Mucosa of gallbladder (tissue), 1 donor: ENCODE measurements at places on chromosomes 7 and 10.

DNA sequence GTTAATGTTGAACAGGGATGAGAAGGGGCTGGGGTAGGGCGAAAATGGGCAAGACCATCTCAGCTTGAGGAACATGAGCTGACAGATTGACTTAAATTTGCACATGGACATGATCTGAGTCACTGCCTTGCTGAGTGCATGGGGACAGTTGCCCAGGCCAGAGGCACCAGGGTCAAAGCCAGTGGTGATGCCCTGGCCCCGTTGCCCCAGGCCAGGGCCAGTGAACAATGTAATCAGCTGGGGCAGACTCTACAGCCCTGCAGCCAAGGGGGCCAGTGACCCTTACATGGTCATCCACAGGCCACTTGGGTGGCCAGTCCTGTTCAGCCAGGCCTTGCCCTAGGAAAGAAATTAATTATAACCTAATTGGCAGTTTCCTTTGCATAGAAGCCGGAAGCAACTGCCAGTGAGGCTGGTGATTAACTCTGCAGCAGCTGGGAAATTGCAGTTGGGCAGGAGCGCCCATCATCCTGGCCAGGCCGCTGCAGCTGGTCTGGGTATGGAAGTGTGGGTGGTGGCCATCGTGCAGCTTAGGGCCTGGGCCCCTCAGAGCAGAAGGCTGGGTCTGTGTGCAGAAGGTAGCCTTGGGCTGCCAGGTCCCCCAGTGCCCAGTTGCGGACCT is 9.6 kb downstream of the RET start:
- no peak for DNase-seq

DNA sequence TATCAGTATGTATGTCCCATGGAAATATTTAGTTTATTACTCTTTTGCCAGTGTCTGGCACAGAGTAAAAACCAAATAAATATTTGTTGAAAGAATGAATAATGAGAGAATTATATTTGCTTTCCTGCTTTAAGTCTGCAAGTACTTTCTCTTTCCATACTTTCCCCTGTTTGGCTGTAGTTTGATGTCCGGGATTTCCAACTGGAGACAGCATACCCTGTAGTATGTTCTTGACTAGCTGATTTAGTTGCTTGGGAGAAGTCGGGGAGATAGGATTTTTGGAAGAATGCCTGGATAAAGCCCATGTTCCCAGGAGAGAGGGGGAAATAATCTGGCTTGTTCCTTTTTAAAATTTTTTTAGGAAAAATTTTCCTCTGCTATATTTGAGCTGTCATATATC is 516.1 kb downstream of the CCSER2 start:
- no peak for DNase-seq

DNA sequence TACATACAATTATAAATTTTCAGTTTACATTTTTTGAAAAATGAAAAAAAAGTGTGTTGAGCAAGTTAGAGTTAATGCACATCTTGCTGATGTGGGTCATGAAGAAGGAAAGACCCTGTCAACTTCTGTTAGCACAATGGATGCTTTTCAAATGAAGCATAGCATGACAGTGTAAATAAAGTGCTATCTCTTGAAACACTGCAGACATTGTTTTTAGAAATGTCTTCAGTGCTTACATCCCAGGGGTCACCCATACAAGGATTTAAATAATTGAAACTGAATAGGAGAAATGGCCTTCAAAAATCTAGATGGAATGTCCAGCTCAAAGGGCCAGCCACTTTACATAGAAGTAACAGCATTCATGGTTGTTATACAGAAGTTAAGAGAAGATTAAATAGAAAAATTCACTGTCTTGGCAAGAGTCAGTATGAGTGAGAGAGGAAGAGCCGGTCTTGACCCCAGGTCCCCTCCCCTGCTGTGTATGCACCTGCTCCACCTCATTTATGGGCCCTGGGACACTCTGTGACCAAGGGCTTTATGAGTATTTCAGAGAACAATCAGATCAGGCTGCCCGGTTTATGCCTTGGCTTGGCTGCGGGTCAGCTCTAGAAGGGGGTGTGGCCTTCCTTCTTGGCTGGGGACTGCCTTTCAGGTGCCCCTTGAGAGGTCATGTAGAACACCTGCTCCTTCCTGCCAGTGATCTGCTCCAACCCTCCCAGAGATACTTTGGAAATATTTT is 237.7 kb upstream of the TMEM72 start:
- no peak for DNase-seq

GRCh38 chr7:30286749-30287148 is 2.4 kb downstream of the ZNRF2 start:
- no peak for DNase-seq

GRCh38 chr7:54933643-54934042 is 85.2 kb upstream of the EGFR start:
- DNase-seq: no peak

DNA sequence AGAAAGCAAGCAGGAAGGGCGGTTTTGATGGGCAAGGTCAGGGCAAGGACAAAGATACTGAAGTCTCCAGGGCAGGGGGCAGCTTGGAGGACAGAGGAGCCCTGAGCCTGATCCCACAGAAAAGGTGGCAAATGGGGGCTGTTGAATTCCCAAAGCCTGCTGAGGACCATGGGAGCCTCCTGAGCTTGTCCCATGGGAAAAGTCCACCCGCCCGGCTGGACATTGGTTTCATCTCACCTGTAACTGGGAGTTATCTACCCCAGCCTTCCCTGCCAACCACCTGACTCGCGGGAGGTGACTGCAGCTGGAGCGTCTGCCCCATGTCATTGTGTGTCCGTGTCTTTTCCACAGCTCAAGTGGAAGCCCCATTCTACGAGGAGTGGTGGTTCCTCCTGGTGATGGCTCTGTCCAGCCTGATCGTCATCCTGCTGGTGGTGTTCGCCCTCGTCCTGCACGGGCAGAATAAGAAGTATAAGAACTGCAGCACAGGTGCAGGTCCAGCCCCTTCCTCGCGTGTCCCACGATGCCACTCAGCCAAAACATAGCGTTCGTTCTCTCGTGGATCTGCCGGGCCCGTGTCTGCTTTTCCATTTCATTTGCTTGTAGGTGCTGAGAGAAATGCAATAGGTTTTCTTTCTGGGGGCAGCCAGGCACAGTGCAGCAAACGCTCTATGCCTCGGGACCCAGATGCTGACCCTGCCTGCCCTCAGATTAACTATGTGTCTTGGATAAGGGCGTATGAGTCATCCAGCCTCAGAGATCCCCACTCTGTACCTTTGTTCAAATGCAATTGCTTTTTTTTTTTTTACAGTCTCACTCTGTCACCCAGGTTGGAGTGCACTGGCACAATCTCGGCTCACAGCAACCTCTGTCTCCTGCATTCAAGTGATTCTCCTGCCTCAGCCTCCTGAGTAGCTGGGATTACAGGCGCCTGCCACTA is 444.5 kb upstream of the FOXK1 start:
- DNase-seq: no peak

- no peak for DNase-seq
Observed at GRCh38 chr7:139683137-139683921, 94.5 kb downstream of the HIPK2 start.

- DNase-seq: no peak
Observed at GRCh38 chr7:68185631-68186456, 1189.2 kb downstream of the TYW1 start.

- DNase-seq: peak; percentile 62
Observed at GRCh38 chr7:123865517-123866117, 20.6 kb downstream of the HYAL4 start.

DNA sequence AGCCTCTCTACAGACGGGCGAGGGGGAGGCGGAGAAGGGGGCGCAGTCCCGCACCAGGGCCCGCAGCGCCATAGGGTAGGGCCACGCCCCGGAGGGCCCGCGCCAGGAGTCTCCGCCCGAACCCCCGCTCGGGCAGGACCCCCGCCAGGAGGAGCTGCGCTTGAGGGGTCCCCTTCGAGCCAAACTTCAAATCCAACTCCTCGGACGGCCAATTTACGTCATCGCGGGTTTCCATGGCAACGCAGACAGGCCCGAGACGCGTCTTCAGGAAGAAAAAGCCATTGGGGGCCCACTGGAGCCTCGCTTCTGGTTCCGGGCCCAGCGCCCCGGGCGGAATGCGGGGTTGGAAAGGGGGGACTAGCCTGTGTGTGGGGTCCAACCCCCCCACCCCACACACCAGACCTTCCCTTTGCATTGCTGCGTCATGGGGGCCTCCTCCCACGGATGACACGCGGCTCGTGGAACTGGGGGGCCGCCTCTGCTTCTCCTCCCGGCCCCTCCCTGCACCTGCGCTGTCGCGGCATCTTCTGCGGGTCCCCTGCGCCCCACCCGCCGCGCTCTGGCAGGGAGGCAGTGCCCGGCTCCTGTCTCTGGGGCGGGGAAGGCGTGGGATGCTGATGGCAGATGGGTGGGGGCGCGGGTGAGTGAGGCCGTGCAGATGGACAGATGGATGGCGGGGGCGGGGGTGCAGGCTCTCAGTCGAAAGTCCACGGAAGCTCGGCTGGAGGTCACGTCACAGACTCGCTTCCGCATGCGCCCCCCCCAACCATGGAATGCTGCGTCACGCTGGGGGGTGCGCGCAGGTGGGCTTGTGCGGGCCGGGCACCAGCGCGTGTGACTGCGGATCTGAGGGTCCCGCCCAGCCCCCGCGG is 1.2 kb downstream of the CALY start:
- DNase-seq: peak; percentile 60

DNA sequence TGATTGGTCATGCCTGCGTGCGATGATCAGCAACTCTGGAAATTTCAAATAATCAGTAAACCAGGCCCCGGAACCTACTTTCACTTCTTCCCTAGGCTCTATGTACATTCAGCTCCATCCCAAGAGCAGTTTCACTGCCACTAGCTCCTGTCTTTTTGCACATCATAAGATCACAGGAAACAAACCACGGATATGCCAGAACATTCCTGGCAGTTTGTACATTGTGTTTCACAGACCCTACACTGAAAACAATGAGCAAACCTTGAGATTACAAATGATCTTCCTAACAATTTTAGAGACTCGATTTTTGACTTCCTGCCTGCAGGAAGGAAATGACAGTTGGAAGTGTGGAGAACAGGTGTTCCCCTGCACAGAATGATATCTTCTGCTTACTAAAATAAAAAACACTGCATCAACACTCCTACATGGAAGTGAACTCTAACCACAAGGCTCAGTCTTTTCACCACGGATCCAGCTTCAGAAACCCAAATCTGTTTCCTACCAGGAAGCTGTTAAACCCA is 7.6 kb upstream of the TMEM236 start:
- DNase-seq: no peak

DNA sequence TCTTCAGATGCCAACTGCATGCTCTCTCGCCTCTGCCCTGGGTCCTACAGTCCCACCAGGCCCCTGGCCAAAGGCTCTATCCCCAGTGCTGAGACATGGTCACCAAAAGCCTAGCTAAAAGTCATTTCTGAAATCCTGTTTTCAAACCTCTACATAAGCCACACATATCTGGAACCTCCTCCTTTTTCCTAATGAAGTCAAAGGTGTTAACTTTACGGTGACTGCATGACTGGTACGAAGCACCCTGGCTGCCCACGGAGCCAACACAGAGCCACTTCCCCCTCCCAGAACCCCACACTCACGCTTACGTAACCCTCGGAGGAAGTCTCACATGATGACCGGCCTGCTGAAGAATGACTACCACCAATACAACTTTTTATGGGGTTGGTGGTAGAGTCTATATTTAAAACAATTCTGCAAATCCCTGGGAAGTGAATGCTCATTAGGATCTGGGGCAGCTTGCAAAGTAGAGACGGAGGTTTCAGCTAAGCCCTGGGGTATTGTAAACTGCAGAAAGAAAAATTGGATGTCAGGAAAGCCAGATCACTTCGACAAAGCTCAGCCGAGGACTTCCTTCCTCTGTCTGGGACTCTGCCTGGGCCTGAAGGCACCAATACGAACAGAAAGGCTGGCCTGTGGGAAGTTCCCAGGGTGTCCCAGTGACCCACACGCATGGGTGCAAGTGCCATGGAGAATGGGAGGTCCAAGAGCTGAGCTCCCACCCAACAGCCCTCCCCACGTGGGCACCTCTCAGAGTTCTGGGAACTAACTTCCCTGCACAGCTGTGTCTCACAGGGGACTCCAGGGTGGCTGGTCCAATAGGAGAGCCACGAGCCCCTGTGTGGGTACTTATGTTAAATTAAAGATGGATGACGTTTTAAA is 50.7 kb downstream of the PDGFA start:
- no peak for DNase-seq

- DNase-seq: no peak
Observed at GRCh38 chr7:27173956-27174873, at the start of gene HOXA10. Gene HOXA10, minus strand, starts transcription at chr7:27174320. Its CDS starts 14 bp downstream, at chr7:27174306.

DNA sequence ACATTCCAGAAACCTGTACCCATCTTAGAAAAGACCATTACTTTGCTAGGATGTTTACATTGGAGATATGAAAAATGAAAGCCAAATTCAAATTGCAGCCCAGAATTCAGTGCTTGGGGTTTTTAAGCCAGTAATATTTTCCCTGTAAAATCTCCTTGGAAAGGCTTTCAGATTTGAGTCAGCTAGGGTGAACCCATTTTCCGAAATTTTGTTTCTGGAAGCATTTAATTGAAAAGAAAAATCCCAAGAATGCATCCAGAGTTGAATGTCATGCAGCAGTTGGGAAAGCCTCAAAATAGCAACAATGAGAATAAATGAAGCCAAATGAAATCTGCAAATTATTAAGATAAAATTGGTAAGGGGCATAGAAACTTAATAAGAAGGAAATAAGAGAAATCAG is 106.4 kb downstream of the BMPER start:
- DNase-seq: no peak

DNA sequence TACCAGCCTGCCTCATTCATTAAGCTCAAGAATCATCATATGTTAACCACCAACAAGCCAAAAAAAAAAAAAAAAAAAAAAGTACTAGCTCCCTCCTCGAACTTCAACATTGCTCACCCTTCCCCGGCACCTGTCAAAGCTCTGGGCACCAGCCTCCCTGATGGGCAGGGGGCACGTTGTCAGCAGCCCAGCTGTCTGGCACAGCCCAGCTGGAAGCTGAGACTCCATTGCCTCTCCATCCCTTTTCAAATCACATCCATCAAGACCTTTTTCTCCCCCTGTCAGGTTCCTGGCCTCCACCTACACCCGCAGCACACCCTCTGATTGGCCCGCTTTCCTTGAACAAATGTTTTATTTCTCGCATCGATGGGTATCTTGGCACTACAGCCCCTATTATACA is 913.3 kb upstream of the AUTS2 start:
- no peak for DNase-seq

GRCh38 chr7:38232502-38233366 is 40.7 kb downstream of the TARP start:
- peak; percentile 59 for DNase-seq

GRCh38 chr7:37209195-37209594 is 239.5 kb downstream of the ELMO1 start:
- no peak for DNase-seq

GRCh38 chr10:75444781-75445386 is 13.5 kb downstream of the LRMDA start:
- DNase-seq: no peak
